ENCODE measurements at places on chromosomes 5 and 9.

DNA sequence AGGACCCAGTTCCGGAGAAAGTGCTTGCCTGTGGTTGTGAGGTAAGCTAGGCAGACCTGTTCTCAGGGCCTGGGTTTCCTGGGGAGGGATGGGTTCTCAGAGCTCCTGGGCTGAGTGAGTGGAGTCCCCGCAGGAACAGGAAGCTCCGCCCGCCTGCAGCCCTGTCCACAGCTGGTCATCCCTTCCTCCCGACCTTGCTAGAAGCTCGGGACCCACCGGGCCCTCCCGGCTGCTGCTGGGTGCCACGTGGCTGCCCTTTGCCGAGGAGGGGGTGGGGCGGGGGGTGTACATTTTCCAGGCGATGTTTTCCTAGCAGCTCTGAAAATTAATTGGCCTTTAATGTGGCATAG, 198.1 kb downstream of the C9orf50 start:
- no peaks in the 10 kb centered on the region for H3K27me3 ChIP-seq
- H3K36me3 ChIP-seq: no peaks in the 10 kb centered on the region
- no peak overlapping the region for H3K27ac ChIP-seq
- DNase-seq: no peak
- H3K4me3 ChIP-seq: no peak overlapping the region
- no peaks in the 10 kb centered on the region for H3K4me1 ChIP-seq

- H3K4me1 ChIP-seq: peaks cover under 1% of the 10 kb centered on the region
- H3K36me3 ChIP-seq: no peaks in the 10 kb centered on the region
- no peaks in the 10 kb centered on the region for H3K27me3 ChIP-seq
- H3K27ac ChIP-seq: no peak overlapping the region
- H3K4me3 ChIP-seq: no peak overlapping the region
- DNase-seq: no peak
These were observed 168.9 kb downstream of the PAPPA start for GRCh38 chr9:116322521-116322920.

GRCh38 chr5:9670371-9670770, 40.2 kb upstream of the TAS2R1 start:
- H3K27ac ChIP-seq: no peak overlapping the region
- no peak overlapping the region for H3K4me3 ChIP-seq
- DNase-seq: no peak
- H3K4me1 ChIP-seq: no peaks in the 10 kb centered on the region

- no peak overlapping the region for H3K27ac ChIP-seq
- no peak overlapping the region for H3K4me3 ChIP-seq
- H3K36me3 ChIP-seq: no peaks in the 10 kb centered on the region
- DNase-seq: no peak
- no peaks in the 10 kb centered on the region for H3K27me3 ChIP-seq
These were observed 33.5 kb upstream of the PIK3R1 start for GRCh38 chr5:68182094-68182493.

- no peak overlapping the region for H3K4me3 ChIP-seq
- H3K36me3 ChIP-seq: no peaks in the 10 kb centered on the region
- peaks cover 17% of the 10 kb centered on the region for H3K4me1 ChIP-seq
- H3K27ac ChIP-seq: peak overlapping the region; percentile 80
- no peaks in the 10 kb centered on the region for H3K27me3 ChIP-seq
These were observed 46.4 kb upstream of the SELENOP start for GRCh38 chr5:42858031-42858643.

DNA sequence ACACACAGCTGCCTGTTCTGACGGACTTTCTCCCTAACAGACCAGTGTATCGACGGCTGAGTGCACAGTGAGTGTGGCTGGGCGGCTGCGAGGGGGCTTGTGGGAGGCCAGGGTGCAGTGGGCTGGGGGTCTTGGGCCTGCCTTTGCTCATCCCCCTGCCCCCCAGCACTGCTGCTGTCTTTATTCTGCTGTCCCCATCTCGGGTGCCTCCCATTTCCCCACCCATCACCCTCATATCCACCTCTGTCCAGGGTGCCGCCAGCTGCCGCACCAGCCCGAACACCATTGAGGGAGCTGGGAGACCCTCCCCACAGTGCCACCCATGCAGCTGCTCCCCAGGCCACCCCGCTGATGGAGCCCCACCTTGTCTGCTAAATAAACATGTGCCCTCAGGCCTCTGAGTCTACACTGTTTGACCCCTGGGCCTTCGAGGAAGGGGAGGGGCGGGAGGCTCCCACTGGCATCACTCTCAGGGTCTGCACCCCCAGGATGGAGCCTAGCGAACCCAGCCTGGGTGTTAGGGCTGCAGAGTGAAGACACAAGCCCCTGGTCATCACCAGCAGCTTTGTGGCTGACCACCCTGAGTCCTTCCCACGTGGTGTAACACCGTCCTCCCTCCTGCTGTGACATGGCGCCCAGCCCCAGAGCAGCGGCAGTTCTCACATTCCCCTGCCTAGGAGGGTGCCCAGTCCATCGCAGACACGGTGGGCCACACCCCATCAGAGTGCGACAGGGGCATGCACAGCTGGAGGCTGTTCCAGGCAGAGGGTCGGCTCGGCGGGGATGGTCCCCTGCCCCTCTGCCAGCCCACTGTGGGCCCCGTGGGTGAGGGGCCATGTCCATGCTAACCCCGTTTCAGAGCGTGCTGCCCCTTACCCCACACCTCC, 4.0 kb downstream of the LCN2 start:
- H3K4me3 ChIP-seq: no peak overlapping the region
- no peak for DNase-seq
- no peak overlapping the region for H3K27ac ChIP-seq
- no peaks in the 10 kb centered on the region for H3K36me3 ChIP-seq
- no peaks in the 10 kb centered on the region for H3K4me1 ChIP-seq

GRCh38 chr5:67827541-67827940, 388.0 kb upstream of the PIK3R1 start:
- no peaks in the 10 kb centered on the region for H3K36me3 ChIP-seq
- no peak overlapping the region for H3K4me3 ChIP-seq
- H3K4me1 ChIP-seq: no peaks in the 10 kb centered on the region

GRCh38 chr5:14743601-14744295, 79.2 kb downstream of the OTULIN start:
- peak overlapping the region; percentile 94 for H3K27ac ChIP-seq
- H3K4me3 ChIP-seq: no peak overlapping the region
- H3K4me1 ChIP-seq: peaks cover 61% of the 10 kb centered on the region
- H3K27me3 ChIP-seq: no peaks in the 10 kb centered on the region

DNA sequence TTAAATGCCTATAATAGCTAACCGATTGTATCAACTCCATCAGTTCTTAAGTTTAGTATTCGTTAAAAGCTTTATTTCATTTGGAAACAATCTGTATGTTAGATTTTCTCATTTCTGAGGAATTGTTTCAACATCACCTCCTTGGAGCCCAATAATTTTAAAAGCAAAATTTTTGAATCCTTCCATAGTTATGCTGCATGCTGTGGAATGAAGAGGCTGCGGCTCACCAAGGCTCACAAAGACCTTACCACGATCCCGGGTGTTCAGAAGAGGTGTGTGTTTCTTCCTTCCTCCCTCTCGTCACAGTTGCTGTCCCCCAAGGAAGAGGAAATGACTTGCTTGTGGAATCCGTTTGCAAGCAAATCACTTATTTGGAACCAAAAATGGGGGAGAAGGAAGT, 143.8 kb downstream of the FGF1 start:
- H3K4me1 ChIP-seq: peaks cover 5% of the 10 kb centered on the region
- peak overlapping the region; percentile 40 for H3K27ac ChIP-seq
- H3K27me3 ChIP-seq: no peaks in the 10 kb centered on the region
- H3K4me3 ChIP-seq: no peak overlapping the region
- H3K36me3 ChIP-seq: no peaks in the 10 kb centered on the region

- H3K4me3 ChIP-seq: no peak overlapping the region
- H3K4me1 ChIP-seq: no peaks in the 10 kb centered on the region
- H3K27ac ChIP-seq: no peak overlapping the region
- DNase-seq: no peak
These were observed 79.2 kb upstream of the SLCO4C1 start for GRCh38 chr5:102375272-102375671.

- DNase-seq: no peak
- H3K27me3 ChIP-seq: no peaks in the 10 kb centered on the region
- H3K27ac ChIP-seq: no peak overlapping the region
These were observed 14.8 kb upstream of the PLEKHG4B start for GRCh38 chr5:77170-77501.

DNA sequence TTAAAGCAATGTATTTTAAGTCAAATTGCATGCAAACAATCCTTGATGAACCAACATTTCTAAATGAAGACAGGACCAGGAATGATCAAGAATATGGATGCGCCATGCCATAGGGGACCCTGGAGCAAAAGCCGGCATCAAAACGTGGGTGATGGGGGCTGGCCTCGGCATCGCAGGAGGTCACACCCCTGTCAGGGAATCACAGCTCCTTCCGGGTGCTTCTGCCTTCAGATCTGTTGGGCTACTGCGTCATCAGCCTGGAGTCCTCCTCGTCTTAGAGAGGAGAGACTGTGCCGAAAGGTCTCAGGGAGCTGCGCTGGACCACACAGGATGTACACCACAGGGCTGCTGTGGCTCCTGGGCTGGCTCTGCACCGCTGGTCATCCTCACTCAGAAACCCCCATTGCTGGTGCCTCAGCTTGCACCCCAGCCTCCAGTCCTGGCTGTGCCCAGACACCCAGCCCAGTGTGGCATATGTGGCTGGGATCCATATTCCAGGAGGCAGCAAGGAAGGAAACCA, 152.9 kb upstream of the PPP1R26 start:
- H3K4me1 ChIP-seq: no peaks in the 10 kb centered on the region
- no peak overlapping the region for H3K4me3 ChIP-seq
- H3K27ac ChIP-seq: no peak overlapping the region
- no peak for DNase-seq
- peaks cover 14% of the 10 kb centered on the region for H3K27me3 ChIP-seq
- no peaks in the 10 kb centered on the region for H3K36me3 ChIP-seq

GRCh38 chr9:115469841-115470240, 351.9 kb upstream of the TNC start:
- no peaks in the 10 kb centered on the region for H3K36me3 ChIP-seq
- no peak for DNase-seq
- no peaks in the 10 kb centered on the region for H3K27me3 ChIP-seq
- H3K27ac ChIP-seq: no peak overlapping the region
- H3K4me3 ChIP-seq: no peak overlapping the region
- no peaks in the 10 kb centered on the region for H3K4me1 ChIP-seq

- H3K4me1 ChIP-seq: peaks cover 31% of the 10 kb centered on the region
- H3K36me3 ChIP-seq: no peaks in the 10 kb centered on the region
- DNase-seq: no peak
- no peak overlapping the region for H3K27ac ChIP-seq
- no peaks in the 10 kb centered on the region for H3K27me3 ChIP-seq
These were observed 25.6 kb downstream of the STK10 start for GRCh38 chr5:172162323-172162986.

DNA sequence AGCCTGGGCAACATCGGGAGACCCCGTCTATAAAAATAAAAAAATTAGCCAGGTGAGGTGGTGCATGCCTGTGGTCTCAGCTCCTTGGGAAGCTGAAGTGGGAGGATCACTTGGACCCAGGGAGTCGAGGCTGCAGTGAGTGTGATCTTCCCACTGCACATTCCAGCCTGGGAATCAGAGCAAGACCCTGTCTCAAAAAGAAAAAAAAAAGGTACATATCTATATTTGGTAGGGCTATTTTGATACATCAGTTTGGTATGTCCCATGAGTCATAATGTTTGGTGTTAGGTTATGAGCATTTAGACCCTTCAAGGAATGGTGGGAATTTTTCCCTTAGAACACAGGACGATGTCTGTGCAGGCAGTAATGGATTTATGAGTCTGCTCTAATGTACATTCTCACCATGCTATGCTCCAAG, 55.3 kb upstream of the POU4F3 start:
- no peaks in the 10 kb centered on the region for H3K27me3 ChIP-seq
- H3K4me1 ChIP-seq: peaks cover 9% of the 10 kb centered on the region
- H3K36me3 ChIP-seq: no peaks in the 10 kb centered on the region
- peak overlapping the region; percentile 3 for H3K27ac ChIP-seq
- H3K4me3 ChIP-seq: no peak overlapping the region
- DNase-seq: no peak

DNA sequence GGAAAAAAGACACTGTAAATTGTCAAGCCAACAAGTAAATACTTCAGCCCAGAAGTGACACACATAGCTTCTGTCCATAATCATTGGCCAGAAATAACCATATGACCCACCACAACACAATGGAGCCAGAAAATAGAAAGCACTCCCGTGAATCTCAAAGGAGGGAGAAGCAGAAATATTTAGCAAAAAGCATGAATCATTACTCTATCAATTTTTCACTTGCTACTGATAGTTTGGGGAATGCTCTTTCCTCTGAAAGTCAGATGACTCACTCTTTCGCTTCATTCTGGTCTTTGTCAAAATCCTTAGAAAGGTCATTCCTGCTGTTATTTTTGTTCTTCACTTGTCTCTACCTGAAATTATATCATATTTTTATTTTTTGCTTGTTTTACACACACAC, 312.6 kb downstream of the TMEM232 start:
- H3K36me3 ChIP-seq: no peaks in the 10 kb centered on the region

GRCh38 chr9:94869415-94869843, 142.9 kb downstream of the AOPEP start:
- peaks cover 89% of the 10 kb centered on the region for H3K4me1 ChIP-seq
- H3K27ac ChIP-seq: peak overlapping the region; percentile 95
- no peak for DNase-seq
- no peaks in the 10 kb centered on the region for H3K27me3 ChIP-seq
- no peak overlapping the region for H3K4me3 ChIP-seq

- DNase-seq: peak; percentile 19
- peaks cover 22% of the 10 kb centered on the region for H3K4me1 ChIP-seq
- H3K27ac ChIP-seq: no peak overlapping the region
- no peaks in the 10 kb centered on the region for H3K27me3 ChIP-seq
These were observed 11.3 kb downstream of the NINJ1 start for GRCh38 chr9:93122721-93123221.

DNA sequence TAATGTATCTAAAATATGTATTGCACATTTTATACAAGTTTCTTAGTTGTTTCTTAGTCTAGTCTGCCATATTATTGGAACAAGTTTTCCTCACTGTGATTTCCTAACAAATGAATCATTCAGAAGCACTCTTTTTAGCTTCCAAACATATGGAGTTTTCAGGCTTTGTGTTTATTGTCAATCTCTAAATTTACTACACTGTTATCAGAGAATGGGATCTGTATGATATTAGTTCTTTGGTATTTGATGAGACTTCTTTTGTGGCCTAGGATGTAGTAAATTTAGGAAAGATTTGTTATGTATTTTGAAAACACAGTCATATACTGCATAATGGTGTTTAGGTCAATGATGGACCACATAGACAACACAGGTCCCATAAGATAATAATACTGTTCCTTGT, 25.7 kb downstream of the SREK1IP1 start:
- H3K27ac ChIP-seq: no peak overlapping the region
- peaks cover 13% of the 10 kb centered on the region for H3K4me1 ChIP-seq
- no peak for DNase-seq
- H3K4me3 ChIP-seq: no peak overlapping the region

DNA sequence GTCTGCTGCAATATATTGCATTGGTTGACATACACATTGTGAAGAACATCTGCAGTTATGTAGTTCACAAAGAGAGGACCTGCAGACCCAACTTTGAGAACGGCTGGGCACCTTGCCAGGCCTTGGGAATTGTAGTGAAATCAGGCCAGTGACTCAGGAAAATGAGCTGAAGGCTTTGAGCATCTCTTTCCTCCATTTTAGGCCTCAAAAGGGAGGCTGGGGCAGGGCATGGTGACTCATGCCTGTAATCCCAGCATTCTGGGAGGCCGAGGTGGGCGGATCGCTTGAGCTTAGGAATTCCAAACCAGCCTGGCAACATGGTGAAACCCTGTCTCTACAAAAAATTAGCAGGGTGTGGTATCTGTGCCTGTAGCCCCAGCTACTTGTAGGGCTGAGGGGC, 1.4 kb upstream of the IPPK start:
- no peak for DNase-seq
- no peak overlapping the region for H3K27ac ChIP-seq
- peaks cover 24% of the 10 kb centered on the region for H3K4me1 ChIP-seq
- no peaks in the 10 kb centered on the region for H3K36me3 ChIP-seq
- H3K27me3 ChIP-seq: no peaks in the 10 kb centered on the region

GRCh38 chr5:155189476-155189875, 175.9 kb downstream of the KIF4B start:
- H3K27ac ChIP-seq: no peak overlapping the region
- no peaks in the 10 kb centered on the region for H3K36me3 ChIP-seq
- no peak for DNase-seq
- H3K4me3 ChIP-seq: no peak overlapping the region

All from gastrocnemius medialis (tissue), 4 donors.